Putamen (tissue), 1 donor: ENCODE measurements at places on chromosomes 5 and 9.
A peak's percentile ranks its signal among the peaks of the same experiment; 100 is the strongest.

DNA sequence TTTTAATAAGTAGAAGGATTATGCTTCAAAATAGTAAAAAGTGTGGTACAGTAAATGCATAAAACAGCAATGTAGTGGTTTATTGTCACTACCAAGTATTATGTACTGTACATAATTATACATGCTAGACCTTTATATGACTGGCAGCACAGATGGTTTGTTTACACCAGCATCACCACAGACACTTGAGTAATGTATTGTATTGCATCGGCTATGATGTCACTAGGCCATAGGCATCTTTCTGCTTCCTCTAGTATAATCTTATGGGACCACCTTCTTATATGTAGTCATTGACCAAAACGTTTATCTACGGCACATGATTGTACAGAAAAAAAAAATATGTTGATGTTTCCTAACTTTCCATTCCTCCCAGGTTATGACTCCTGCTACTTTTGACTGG, 31.9 kb upstream of the SSBP2 start:
- no peak for DNase-seq

DNA sequence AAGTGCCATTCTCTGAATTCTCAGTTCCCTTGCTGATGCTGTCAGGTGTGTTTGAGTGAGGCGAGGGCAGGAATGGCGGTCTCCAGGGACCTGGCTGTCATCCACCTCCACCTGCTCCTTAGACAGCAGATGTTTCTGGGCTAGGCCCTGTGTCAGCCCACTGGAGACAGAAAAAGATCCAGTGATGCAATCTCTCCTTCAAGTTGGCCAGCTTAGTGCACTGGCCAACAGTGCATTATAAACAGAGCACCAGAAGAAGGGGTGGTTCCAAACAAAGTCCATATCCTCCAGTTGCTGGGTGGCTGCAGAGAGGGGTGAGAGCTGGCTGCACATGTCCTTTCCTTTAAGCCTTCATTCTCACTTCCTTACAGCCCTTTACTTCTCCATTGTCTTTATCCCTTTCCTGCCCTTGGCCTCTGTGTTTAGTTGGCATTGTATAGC, 26.5 kb downstream of the NANS start:
- no peak for DNase-seq

DNA sequence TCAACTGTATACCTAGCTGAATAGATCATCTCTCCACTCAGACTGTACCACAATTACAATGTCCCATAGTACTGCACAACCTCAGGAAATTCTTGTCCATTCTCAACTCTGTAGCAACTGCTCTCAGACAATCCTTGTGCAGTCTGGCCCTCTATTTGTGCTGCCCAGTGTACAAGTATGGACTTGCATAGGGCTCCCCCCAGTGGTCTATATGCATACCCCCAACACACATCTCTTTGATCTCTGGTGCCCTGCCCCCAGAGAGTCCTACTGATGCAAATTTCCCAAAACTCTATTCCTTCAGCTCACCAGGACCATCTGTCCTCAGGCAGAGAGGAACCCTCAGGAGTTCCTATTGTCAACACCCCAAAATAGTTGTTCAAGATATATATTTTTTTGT, 205.3 kb downstream of the SLCO4C1 start:
- DNase-seq: no peak

DNA sequence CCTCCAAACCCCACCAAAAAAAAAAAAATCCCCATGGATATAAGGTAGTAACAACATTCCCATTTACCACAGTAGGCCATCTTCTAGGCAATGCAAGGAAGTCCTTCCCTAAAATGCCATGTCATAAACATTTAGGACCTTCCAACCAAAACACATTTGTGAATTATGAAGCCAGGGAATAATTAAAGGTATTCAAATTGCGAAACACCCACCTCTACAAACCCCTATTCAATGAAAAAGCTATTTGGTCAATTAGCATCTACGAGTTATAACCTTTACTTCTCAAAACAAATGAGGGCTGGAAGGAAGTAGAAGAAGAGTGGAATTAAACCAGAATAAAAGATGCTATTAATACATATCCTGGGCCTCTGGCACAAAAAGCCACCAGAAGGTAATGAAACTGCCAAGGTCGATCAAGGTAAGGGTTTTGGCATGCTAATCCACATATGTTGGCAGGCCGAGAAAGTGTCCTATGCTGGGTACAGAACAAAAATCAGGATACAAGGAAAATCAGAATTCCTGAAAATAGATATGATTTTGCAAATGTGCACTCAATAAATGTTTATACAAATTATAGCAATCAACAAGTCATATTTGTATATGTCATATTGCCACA, 47.7 kb downstream of the MTMR12 start:
- no peak for DNase-seq

GRCh38 chr9:124389146-124389939, 25.9 kb downstream of the PSMB7 start:
- no peak for DNase-seq

- no peak for DNase-seq
These were observed 8.6 kb upstream of the GLIS3 start for GRCh38 chr9:4308482-4308881.

DNA sequence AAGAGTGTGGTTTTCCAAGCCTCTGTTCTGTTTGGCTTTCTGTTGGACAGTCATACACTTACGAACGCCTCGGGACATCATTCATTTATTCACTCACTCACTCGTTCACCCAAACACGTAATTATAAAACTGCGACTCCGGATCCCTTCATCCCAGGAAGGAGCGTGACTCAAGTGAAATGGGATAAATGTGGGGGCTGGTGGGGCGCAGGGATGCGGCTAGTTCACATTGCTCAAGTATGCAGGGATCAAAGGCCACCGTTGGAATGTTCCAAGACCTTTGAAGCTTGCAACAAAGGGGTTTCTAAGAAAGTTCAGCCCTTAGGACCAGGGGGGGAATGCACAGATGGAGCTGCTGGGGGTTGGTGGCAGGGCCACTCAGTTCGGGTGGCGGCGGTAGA, 64.2 kb downstream of the CFAP77 start:
- no peak for DNase-seq

GRCh38 chr5:115374057-115374775, 77.8 kb upstream of the CCDC112 start:
- no peak for DNase-seq

GRCh38 chr9:32398207-32398606, 13.8 kb downstream of the ACO1 start:
- DNase-seq: no peak

DNA sequence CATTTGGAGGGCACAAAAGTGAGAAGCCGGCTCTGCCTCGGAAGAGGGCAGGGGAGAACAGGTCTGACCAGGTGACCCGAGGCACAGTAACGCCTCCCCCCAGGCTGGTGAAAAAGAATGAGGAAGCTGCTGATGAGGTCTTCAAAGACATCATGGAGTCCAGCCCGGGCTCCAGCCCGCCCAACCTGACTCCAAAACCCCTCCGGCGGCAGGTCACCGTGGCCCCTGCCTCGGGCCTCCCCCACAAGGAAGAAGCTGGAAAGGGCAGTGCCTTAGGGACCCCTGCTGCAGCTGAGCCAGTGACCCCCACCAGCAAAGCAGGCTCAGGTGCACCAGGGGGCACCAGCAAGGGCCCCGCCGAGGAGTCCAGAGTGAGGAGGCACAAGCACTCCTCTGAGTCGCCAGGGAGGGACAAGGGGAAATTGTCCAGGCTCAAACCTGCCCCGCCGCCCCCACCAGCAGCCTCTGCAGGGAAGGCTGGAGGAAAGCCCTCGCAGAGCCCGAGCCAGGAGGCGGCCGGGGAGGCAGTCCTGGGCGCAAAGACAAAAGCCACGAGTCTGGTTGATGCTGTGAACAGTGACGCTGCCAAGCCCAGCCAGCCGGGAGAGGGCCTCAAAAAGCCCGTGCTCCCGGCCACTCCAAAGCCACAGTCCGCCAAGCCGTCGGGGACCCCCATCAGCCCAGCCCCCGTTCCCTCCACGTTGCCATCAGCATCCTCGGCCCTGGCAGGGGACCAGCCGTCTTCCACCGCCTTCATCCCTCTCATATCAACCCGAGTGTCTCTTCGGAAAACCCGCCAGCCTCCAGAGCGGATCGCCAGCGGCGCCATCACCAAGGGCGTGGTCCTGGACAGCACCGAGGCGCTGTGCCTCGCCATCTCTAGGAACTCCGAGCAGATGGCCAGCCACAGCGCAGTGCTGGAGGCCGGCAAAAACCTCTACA, 11.8 kb downstream of the QRFP start:
- peak; percentile 50 for DNase-seq

GRCh38 chr9:112311497-112311896, 21.9 kb downstream of the PTBP3 start:
- DNase-seq: no peak

GRCh38 chr9:70003901-70004714, 39.5 kb upstream of the MAMDC2 start:
- no peak for DNase-seq

GRCh38 chr5:102511666-102512065, 12.9 kb upstream of the SLCO6A1 start:
- peak; percentile 84 for DNase-seq
